ENCODE measurements at places on chromosomes 11 and 22.
A peak's percentile ranks its signal among the peaks of the same experiment; 100 is the strongest.

DNA sequence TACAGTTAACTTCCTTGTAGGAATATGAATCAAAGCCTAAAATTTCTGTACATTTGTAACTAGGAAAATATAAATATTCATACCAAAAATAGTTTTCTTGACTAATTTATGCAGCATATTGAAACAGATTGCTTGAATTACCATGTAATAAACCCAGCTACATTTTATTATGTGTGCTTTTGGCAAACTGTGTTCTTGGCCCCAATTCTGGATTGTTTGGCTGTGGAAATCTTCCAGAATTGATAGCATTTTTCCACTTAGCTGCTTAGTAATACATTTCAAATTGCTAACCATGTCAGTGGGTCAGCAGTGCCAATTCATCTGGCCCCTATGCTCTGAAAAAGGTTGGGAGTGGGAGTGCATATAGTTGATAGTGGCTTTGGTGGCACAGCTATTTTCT lies 32.3 kb downstream of the PDHX start:
- DNase-seq = no peak

DNA sequence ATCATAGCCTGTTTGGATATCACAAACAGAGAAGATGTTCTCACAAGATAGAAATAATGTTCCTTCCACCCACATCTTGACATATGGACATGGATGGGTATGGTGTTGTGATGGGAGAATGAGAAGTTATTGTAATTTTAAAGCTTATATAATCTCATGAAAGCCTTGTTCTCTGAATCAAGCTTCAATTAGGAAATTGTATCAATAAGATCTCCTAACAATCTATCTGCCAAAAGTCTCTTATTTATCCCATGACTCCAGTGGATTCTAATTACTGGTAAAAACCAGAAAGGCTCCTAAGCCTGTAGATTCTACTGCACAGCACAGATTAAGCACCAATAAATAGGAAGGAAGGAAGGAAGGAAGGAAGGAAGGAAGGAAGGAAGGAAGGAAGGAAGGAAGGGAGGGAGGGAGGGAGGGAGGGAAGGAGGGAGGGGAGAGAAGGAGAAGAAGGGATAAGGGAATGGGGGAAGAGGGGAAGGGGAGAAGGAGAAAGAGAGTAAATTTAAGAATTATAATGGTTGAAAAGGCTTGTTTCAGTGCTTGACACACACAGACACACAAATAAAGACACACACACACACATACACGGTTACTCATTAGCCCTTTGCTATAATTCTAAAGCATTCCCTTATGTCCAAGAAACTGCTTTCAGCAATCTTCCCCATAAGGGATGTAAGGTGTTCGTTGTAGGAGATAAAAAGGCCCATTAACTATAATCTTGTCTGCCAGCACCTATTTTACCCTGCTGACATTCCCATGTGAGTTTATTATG lies 258.0 kb upstream of the API5 start:
- DNase-seq = no peak

DNA sequence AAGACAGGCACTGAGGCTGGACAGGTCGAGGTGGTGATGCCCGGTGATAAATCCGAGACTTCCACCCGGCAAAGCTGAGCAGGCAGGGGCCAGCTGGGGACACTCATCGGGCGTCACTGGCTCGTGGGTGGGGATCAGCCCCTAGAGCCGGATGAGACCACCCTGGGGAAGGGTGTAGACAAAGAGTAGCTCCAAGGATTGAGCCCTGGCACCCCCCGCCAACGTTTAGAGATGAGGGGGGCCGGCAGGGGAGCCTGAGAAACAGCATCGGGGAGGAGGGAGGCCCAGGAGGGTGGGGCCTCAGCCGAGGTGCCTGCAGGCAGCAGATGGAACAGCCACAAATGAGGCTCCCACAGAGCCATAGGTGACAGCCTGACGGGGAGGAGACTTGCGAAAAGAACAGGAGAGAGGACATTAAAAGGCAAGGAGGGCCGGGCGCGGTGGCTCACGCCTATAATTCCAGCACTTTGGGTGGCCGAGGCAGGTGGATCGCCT lies 27.4 kb upstream of the CBX7 start:
- DNase-seq = no peak

DNA sequence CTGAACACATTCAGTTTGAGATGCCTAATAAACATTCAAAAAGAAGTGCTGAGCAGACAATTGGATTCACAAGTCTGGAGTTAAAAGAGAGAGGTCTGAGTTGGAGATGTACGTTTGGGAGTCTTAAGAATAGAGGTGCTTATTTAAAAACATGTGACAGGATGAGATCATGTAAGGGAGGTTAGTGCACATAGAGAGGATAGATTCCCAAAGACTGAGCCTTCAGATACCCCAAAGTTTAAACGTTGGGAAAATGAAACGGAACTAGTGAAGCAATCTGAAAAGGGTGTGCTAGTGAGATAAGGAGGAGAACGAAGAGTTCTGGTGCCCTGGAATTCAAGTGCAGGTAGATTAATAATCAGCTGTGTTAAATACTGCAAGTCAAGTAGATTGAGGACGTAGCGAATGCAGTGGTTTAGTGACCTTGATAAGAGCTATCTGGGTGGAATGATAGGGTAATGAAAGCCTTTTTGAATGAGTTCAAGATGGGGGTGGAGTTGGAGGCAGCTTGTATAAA lies 63.7 kb downstream of the HIPK3 start:
- DNase-seq = peak; percentile 86

- DNase-seq = peak; percentile 25
Measured at GRCh38 chr11:45169310-45170072, 23.1 kb downstream of the PRDM11 start.

GRCh38 chr11:70127653-70128434 lies 49.7 kb downstream of the ANO1 start:
- no peak for DNase-seq
